ENCODE measurements at places on chromosomes 16 and 17. TPM values are rescaled to one million over a fixed set of nuclear protein-coding genes. Genes with fewer than 3 reads are reported as not detected.
A peak's percentile ranks its signal among the peaks of the same experiment; 100 is the strongest.

The NAA38 gene
- 133 TPM for total RNA-seq

DNA sequence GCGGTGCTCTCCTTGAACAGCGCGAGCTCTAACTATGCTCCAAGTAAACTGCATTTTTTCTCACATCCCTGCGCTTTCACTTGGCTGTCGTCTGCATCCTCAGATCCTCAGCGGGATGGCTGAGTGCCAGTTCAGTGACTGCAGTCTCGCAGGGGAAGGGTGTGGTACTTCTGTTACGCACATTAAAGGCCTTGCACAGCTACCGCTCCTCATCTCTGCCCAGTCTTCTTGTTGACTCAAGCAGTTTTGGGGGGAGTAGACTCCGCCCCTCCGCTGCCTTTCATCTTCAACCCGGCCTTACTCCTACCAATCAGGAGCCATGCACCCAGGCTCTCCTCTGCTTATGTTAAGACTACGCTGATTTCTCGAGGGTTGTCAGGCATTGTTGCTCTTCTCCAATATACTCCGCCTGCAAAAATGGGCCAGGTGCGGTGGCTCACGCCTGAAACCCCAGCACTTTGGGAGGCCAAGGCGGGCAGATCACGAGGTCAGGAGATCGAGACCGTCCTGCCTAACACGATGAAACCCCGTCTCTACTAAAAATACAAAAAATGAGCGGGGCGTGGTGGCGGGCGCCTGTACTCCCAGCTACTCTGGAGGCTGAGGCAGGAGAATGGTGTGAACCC lies 10.0 kb downstream of the ATP5PD start:
- peaks cover 26% of the 10 kb centered on the region for H3K4me1 ChIP-seq
- H3K36me3 ChIP-seq: peaks cover 37% of the 10 kb centered on the region
- peak; percentile 86 for DNase-seq
- no peaks in the 10 kb centered on the region for H3K27me3 ChIP-seq

GRCh38 chr16:67464565-67464964 lies 16.4 kb downstream of the ATP6V0D1 start:
- DNase-seq: peak; percentile 82
- no peaks in the 10 kb centered on the region for H3K27me3 ChIP-seq
- H3K36me3 ChIP-seq: no peaks in the 10 kb centered on the region
- H3K27ac ChIP-seq: peak overlapping the region; percentile 48

The GAS7 gene
- 26.6 TPM for total RNA-seq

DNA sequence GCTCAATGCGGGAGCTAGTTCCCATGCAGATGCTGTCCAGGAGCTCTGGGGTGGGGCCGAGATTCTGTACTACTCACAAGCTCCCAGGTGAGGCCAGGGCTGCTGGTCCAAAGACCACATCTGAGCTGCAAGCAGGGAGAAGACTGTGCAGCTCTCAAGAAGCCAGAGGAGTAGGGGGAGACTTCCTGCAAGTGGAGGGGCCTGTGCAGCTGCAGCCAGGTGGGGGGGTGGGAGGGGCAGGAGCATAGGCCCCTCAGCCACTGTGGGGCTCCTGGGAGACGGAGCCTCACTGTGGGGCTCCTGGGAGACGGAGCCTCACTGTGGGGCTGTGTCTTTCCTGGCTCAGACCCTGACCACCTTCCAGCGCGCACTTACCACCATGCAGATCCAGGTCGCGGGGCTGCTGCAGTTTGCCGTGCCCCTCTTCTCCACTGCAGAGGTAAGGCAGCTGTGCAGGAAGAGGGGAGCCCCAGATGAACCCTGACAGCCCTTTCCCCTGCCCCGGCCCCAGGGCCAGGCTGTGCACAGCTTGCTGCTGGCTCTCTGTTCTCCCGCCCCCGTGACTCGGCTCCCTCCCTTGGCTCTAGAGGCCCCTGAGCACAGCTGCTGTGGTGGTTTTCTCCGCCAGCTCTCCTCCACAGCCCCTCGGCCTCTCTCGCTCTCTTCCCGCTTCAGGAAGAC lies 24.3 kb upstream of the DNAI2 start:
- no peaks in the 10 kb centered on the region for H3K27me3 ChIP-seq
- no peak overlapping the region for H3K27ac ChIP-seq
- no peaks in the 10 kb centered on the region for H3K36me3 ChIP-seq
- H3K4me3 ChIP-seq: no peak overlapping the region

DNA sequence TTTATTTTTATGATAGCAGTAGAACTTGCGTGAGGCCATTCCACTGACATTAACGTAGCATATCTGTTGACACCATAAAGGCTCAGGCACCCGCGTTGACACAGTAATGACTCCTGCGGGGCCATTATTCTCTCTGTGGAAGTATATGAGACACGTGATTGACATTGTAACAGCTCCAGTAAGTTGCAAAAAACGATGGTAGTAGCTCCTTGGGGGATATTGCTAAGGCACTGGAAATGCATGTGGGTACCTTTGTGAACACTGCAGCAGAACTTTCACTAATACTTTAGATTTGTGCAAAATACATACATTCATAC lies 918.8 kb upstream of the CDH8 start:
- H3K27ac ChIP-seq: no peak overlapping the region
- H3K4me3 ChIP-seq: no peak overlapping the region
- no peaks in the 10 kb centered on the region for H3K4me1 ChIP-seq
- DNase-seq: no peak
- no peaks in the 10 kb centered on the region for H3K27me3 ChIP-seq
- H3K36me3 ChIP-seq: no peaks in the 10 kb centered on the region

- no peak overlapping the region for H3K4me3 ChIP-seq
- H3K4me1 ChIP-seq: no peaks in the 10 kb centered on the region
- DNase-seq: no peak
- H3K27ac ChIP-seq: no peak overlapping the region
- H3K36me3 ChIP-seq: no peaks in the 10 kb centered on the region
Observed at GRCh38 chr17:76867578-76868175, 527 bp upstream of the MGAT5B start.

GRCh38 chr17:21296097-21297025 lies 11.8 kb downstream of the MAP2K3 start:
- peak overlapping the region; percentile 39 for H3K27ac ChIP-seq
- H3K4me1 ChIP-seq: peaks cover 6% of the 10 kb centered on the region
- no peaks in the 10 kb centered on the region for H3K36me3 ChIP-seq
- DNase-seq: no peak

The NPIPA2 gene
- total RNA-seq: 2.9 TPM

DNA sequence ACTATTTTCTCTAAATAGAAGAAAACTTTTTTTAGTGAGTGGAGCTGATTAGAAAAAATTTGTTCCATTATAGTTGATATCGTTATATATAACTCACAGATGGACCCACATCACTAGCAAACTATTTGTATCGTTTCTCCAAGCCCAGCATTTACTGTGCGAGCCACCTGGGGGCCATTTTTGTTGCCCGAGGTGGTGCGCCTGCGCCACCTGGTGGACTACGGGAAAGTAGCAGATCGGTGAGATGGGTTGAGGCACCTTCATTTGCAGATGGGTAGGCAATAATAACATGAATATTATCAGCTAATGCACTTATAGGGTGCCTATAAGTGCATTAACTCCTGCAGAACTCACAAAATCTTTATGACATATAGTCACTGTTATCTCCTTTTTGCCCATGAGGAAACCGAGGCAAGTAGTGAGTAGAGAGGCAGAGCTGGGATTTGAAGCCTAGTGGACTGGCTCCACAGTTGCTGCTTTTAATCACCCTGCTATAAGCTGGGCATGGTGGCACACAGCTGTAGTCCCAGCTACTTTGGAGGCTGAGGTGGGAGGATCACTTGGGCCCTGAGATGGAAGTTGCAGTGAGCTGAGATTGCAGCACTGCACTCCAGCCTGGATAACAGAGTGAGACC lies 23.2 kb upstream of the NTN1 start:
- H3K4me1 ChIP-seq: no peaks in the 10 kb centered on the region
- peak; percentile 44 for DNase-seq

DNA sequence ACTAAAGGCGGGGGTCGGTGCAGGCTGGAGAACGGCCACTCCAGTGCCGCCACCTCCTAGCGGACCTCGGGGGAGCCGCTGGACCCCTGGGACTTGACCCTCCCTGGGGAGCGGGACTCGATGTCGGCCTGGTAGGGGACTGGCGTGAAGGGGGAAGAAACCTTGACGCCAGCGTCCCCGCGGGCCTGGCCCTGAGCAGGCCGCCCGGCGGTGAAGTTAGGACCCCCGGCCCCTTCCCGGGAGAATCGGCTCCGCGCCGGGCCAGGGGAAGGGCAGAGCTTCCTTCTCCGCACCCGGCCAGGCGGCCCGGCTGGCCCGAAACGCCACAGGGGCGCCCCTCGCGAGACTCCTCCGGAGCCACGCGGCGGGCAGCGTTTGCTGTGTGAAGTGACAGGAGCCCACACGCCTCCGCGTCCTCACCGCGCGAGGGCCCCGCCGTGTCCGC lies 389 bp downstream of the DUS1L start:
- peaks cover 17% of the 10 kb centered on the region for H3K4me1 ChIP-seq
- H3K36me3 ChIP-seq: no peaks in the 10 kb centered on the region
- DNase-seq: no peak
- H3K27me3 ChIP-seq: no peaks in the 10 kb centered on the region

DNA sequence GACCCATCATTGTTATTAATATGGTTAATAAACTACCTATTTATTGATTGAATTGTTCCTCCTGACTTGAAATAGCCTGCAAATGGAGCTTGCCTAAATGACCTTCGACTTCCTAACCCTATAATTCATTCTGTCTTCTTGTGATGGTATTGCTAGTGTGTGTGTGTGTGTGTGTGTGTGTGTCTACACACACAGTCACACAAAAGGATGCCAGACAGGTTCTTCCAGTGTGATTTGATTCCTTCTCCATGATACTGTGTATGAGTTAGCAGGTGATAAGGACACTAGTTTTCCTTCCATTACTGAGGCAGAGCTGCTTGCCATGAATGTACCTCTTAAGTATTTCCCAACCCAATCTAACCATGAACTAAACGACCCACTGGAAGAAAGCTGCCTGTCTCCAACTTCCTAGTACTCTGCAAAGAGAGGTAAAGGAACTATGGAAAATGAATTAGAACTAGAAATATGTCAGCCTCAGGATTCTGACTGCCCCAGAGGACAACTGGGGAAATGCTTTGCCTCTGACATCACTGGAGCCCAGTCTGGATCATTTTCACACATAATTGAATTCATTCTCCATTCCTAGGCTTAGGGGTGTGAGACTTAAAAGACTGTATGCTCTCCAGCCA lies 3.5 kb upstream of the CDC6 start:
- H3K27me3 ChIP-seq: no peaks in the 10 kb centered on the region
- DNase-seq: no peak
- peaks cover 18% of the 10 kb centered on the region for H3K4me1 ChIP-seq
- peaks cover 22% of the 10 kb centered on the region for H3K36me3 ChIP-seq
- H3K27ac ChIP-seq: peak overlapping the region; percentile 65

The CES5A gene
- not detected for total RNA-seq

GRCh38 chr16:89035669-89036570 lies 57.7 kb upstream of the ACSF3 start:
- H3K4me1 ChIP-seq: no peaks in the 10 kb centered on the region
- no peaks in the 10 kb centered on the region for H3K36me3 ChIP-seq
- H3K4me3 ChIP-seq: no peak overlapping the region
- peaks cover 27% of the 10 kb centered on the region for H3K27me3 ChIP-seq

The PSMD11 gene
- total RNA-seq: 76.2 TPM

Measured in adrenal gland (tissue), 19 donors.